ENCODE measurements at places on chromosomes 3 and 15.
A peak's percentile ranks its signal among the peaks of the same experiment; 100 is the strongest.

DNA sequence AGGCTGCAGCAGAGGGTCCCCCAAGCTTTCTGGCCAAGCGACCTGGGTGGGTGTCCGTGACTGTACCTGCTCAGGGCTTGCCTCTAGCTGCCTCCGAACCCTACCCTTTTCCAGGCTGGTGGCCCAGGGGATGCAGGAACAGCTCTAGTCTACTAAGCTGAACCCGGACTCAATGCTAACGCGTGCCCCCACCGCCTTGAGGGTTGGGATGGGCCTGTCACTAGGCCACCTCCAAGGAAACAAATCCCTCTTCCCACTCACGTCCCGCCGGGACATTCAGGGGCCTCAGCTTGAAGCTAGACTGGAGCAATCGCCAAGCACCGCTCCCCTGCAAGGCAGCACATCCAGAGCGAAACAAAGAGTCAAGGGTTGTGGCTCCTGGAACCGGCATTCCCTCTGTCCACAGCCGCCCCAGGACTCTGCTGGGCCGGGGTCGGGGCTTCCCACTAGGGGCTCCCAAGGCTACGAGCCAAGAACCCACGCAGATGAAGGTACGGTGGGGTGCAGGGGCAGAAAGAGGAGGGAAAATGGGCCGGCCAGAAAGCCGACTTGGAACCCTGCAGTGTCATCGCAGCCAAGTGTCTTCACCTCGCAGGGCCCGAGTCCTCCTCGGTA is 2.9 kb downstream of the FBXL22 start:
- DNase-seq: no peak

- no peak for DNase-seq
These were observed 37.3 kb downstream of the SLCO2A1 start for GRCh38 chr3:133992381-133992780.

DNA sequence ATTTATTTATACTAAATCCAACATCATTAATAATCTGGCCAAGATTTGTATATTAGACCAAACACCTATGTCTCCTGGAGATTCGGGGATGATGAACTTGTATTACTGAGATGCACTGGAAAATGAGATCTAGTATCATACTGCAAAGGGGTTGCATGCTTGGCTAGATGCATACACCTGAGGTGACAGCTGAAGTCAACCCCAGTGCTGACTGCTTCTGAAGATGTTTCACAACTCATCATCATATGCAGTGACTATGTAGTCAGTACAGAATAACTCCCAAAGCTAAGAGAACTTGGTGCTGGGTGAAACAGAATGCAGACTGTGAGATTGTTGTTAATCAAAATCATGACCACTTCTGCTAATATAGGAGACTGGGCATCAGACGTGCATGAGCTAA is 1114.2 kb downstream of the NSUN3 start:
- DNase-seq: no peak

DNA sequence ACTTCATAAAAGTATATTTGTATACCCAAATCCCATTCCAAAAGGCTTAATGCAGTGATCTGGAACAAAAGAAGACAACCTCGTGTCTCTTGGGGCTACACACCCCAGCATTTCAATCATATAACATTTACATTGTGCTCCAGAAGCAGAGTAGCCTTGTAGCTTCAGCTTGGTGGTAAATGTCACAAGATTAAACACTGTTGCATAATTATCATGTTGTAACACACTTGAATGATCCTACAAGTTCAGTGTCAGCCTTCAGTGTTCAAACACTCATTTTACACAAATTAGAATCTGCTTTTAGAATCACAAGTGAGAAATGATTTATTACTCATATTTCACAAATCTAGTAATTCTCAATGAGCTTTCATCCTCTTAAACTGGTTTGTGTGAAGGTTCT is 122.6 kb downstream of the CNTN3 start:
- DNase-seq: no peak

DNA sequence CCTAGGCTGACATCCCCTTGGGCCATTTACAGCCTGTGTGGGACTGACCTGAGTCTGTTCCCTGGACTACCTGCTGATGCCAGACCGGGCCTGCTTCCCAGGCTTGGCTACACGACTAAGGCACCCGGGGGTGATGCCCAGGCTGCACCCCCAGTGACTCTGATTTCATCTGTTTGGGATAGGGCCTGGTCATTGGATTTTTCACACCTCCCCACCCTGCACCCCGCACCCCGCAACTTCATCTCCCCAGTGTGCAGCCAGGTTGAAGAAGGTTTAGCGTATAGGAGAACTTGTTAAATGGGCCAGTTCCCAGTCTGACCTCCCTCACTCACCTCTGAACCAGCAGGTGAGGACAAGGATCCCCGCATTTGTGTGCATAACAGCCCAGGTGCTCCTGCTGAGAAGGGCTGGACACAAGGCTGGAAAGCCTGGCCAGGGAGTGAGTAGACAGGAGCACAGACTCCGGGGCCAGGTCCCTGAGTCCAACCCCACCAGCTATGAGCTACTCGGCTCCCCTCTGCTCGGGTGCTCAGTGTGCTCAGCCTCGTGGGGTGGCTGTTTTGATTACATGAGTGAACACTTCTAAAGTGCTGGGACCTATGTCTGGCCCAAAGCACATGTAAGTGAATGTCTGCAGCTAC is 18.5 kb downstream of the SLC6A20 start:
- DNase-seq: no peak

DNA sequence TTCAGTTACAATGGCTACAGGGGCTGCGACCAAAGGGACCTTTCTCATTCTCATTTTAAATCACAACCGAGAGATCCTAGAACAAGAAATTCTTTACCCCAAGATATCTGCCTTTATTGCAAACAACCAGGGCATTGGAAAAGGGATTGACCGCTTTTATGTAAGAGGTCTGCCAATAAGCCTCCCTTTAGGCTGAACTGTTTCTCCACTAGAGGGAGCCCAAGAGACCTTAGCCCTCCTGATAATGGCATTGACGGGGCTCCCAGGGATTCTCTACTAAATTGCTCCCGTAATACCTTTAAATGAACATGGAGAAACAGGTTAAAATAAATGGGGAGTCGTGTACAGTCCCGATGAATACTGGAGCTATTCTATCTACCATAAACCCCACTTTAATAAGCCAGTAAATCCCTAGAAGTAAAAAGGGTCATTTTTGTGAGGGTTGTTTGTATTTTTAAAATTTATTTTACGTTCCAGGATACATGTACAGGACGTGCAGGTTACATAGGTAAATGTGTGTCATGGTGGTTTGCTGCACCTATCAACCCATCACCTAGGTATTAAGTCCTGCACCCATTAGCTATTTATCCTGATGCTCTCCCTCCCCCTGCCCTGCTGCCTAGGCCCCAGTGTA is 7.5 kb upstream of the IGSF10 start:
- no peak for DNase-seq

DNA sequence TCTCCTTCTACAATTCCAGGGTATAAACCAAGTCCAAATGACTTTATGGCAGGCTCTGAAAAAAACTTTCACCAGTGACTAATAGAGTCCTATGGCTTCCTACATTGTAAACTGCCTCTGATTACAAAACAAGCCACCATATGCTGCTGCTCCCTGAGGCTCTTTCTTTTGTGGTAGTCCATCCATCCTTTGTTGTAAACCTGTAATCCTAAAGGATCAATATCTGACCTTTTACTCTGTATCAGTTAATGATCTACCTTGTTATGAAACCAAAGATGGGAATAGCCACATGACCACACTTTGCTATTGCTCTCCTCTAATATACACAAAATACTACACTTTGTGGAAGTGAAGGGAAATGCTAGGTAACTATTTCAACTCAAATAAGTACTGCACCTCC is 434.7 kb upstream of the AGTR1 start:
- no peak for DNase-seq

GRCh38 chr3:195017151-195017550 is 253.8 kb downstream of the XXYLT1 start:
- DNase-seq: no peak

- DNase-seq: no peak
These were observed 552.8 kb downstream of the MAGI1 start for GRCh38 chr3:65485826-65486469.

DNA sequence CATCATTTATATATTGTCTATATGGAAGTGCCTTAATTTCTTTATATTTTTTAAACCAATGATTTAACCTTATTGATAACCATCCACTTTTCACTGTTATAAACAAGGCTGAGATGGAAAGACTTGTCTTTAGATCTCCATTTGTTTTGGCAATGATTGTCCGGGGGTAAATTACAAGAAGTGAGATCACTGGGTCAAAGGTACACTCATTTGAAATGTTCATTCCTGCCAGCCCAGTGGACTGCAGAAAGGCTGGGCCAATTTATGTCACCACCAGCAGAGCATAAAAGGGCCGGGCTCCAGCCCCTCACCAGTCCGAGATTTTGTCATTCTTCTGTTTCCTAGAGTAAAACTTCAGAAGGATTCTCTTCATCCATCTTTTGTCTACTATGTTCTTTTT is 93.6 kb upstream of the NEO1 start:
- no peak for DNase-seq

- DNase-seq: no peak
These were observed 208.9 kb upstream of the ST8SIA2 start for GRCh38 chr15:92184679-92185230.

DNA sequence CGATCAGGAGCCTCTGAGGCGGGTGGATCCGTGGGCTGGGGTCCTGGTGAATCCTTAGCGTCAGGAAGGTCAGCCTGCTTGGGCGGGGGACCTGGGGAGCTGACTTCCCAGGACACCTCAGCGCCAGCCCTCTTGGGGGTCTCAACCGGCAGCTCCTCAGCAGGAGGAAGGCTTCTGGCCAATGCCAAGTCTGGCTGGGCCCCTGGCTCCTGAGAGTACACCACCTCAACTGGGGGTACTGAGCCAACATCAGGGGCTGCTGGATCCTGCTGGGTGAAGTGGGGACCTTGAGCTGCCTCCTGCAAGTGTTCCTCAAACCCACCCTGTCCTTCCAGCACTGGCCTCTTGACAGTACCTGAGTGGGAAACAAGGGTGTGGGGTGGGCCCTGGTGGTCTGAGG is 3.1 kb downstream of the PRRT3 start:
- DNase-seq: no peak

DNA sequence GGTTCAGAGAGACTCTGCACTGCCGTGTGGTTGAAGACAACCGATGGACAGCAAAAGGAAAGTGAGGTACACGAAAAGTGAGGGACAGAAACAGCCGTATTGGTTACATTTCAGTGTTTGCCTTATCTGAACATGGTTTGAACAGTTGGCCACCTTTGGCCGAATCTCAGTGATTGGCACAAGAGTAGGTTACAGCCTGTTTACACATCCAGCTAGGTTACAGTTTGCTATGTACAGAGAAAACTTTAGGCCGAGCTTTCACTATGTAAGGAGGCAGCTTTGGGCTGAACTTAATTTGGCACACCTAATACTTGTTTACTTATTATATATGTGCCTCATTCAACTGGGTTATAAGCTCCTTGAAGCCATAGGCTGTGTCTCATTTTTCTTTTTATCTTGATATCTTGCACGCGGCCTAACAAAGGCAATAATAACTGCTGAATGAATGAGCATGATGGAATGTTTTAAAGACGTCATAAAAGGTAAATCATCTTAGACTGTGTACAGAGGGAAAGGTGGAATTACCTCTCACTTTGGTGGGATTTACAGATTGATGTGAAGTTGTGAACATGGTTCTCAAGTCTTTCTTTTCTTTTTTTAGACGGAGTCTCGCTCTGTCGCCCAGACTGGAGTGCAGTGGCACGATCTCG is 17.2 kb upstream of the GREM1 start:
- no peak for DNase-seq

- no peak for DNase-seq
These were observed 60.0 kb upstream of the DCBLD2 start for GRCh38 chr3:98961161-98962155.

- DNase-seq: no peak
These were observed 85.0 kb downstream of the MECOM start for GRCh38 chr3:169578381-169579024.

DNA sequence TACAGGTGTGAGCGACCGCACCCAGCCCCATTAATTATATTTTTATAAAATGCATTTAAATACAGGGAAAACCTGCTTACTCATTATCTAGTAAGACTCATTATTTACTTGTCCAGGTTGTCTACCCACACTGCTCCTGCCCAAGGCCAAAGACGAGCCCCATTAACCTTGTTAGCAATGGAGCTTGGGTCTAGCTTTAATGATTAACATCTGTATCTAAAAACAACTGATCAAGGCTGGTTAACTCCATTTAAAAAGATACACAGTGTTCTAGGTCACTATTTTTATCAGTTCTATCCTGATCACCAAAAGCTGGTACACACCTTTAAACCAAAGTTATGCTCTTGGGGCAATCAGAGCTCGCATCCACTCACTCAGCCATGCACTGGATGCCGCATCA is 10.4 kb upstream of the NCKIPSD start:
- DNase-seq: no peak

DNA sequence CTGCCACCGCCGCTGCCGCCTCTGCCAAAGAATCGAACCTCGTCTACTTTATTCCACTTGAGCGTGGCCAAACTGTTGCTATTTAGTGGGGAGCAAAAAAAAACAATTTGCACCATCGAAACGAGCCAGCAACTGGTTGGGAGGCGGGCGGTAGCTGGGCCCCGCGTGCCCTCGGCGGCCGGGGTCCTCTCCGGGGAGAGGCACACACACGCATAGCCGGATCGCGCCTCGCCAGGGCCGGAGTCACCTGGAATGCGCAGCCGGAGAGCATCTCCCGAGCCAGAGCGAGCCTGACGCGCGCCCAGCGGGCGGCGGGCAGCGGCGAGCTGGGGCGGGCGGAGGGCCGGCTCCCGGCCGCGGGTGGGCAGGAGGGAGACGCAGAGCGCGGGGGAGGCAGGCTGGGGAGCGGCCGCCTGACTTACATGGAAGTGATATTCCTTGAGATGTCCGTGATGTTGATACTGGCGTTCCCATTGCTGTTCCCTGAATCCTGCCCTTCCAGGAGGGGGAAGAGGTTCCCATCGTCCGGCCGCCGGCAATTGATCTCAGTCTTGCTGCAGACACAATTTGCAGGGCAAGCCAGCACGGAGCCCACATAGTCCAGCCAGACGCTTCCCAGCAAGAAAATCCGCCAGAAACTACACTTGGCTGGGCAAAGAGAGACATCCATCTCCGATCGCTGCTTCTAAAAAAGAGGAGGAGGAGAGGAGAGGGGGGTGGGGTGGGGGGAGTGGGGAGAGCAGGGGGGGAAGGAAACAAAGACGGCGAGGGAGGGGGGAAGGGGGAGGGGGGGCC is 858 bp downstream of the NTRK3 start:
- peak; percentile 43 for DNase-seq

DNA sequence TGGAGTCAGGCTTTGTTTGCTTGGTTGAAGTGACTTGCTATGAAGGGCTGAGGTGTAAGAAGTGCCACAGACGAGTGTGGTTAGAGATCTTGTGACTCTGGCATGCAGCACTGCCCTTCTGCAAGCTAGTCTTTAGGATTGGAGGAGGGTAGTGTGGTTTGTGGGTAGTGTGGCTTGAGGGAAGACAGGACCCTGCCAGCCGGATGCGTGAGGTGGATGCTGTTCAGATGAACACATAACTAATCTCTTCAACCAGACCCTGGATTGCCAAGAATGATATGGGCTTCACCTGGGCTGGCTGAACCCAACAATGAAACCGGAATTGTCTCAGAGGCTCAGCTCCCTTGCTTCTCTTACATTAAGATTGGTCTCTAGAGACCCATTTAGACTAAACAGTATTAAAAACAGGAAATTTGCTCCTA is 32.7 kb downstream of the STARD9 start:
- DNase-seq: no peak
